ENCODE measurements at places on chromosomes 1 and 21. TPM values are rescaled to one million over a fixed set of nuclear protein-coding genes. Genes with fewer than 3 reads are reported as not detected.
A peak's percentile ranks its signal among the peaks of the same experiment; 100 is the strongest.

The PALMD gene
- total RNA-seq: 3.5 TPM

- no peak for DNase-seq
Measured at GRCh38 chr21:45022348-45022675, 52.1 kb upstream of the ADARB1 start.

The TAF13 gene
- total RNA-seq: 35.3 TPM

The CTH gene
- total RNA-seq: 26.1 TPM

The TFF2 gene
- not detected for total RNA-seq

The WNT2B gene
- 0.04 TPM for total RNA-seq

The DPH5 gene
- total RNA-seq: 66.6 TPM

DNA sequence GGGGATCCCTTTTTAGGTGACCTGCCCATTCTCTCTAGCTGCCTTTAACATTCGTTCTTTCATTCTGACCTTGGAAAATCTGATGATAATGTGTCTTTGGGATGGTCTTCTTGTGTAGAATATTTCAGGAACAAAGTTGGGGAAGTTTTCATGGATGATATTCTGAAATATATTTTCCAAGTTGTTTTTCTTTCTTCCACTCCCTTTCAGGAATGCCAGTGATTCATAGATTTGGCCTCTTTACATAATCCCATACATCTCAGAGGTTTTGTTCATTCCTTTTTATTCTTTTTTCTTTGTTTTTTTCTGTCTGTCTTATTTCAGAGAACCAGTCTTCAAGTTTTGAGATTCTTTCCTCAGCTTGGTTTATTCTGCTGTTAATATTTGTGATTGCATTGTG is 13.9 kb upstream of the SCMH1 start:
- DNase-seq: no peak

DNA sequence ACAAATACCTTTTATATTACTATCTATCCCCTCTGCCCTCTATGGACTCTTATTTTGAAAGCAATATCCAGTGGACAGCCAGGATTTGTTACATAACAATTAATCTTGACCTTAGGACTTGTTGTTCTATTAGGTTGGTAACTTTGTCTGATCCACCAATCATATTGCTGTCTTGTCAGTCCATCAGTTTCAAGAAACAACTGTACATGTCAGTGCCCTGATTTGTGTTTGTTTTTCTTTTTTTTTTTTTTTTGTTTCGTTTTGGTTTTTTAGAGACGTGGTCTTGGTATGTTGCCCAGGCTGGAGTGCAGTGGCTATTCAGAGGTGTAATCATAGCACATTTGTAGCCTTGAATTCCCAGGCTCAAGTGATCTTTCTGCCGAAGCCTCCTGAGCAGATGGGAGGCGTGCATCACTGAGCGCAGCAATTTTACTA is 1.5 kb upstream of the SCP2 start:
- DNase-seq: no peak

GRCh38 chr1:98813738-98814309 is 152.3 kb downstream of the SNX7 start:
- no peak for DNase-seq

- peak; percentile 8 for DNase-seq
Measured at GRCh38 chr1:202045705-202046104, 35.3 kb downstream of the ELF3 start.

DNA sequence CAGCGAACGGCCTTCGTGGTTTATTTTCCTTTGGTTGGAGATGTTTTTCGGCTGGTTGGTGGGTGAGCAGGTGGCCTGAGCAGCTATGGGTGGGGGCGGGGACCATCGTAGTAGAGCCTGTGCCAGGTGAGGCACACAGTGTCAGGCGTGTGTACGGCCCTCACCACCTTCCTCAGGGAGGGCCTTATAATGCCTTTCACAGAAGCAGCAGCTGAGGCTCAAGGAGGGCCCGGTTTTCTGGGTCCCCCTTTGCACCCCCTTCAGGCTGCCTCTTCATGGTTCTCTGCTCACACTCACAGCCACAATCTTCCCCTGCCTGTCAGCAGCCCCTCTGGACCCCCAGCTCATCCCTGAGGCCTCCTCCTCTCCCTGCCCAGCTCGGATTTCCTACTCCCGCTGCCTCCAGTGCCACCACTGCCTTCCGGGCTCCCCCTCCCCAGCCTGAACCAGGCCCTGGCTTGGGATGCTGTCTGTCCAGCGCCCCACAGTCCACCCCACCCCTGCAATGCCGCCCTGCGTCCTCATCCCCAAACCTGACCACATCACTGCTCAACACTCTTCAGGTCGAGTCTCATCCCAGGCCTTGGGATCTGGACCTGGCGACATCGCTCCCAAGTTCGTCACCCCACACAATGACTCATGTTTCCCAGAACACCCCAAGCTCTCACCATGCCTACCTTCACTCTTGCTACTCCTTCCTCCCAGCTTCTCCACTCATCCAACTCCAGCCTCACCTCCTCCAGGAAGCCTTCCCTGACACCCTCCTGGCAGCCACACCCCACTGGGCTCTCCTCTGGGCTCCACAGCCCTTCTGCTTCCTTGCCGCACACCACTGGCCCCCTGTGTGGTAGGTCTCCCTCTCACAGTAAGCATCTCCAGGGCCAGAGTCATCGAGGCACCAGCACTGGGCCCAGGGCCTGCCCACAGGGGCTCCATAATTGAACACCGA is 53.9 kb downstream of the DMRTB1 start:
- no peak for DNase-seq

The OR2AK2 gene
- total RNA-seq: not detected

DNA sequence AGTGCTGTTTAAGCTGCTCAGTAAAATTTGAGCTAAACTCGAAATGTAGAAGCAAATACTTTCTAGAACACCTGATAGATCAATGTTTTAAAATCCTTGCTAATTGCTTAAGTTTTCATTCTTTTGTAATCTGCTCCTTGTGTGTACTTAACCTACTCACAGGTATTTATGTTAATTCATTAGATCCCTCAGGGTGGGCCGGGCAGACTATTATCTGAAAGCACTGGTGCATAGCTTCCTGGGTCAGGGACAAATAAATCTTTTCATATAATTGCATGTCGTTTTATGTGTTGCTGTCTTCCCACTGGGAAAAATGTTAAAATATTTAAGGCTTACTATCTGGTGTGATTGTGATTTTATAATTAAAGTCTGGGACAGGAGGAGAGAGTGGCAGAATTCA is 440.5 kb downstream of the SMYD3 start:
- no peak for DNase-seq
